ENCODE measurements at places on chromosomes 5 and 9. TPM values are rescaled to one million over a fixed set of nuclear protein-coding genes. Genes with fewer than 3 reads are reported as not detected.

DNA sequence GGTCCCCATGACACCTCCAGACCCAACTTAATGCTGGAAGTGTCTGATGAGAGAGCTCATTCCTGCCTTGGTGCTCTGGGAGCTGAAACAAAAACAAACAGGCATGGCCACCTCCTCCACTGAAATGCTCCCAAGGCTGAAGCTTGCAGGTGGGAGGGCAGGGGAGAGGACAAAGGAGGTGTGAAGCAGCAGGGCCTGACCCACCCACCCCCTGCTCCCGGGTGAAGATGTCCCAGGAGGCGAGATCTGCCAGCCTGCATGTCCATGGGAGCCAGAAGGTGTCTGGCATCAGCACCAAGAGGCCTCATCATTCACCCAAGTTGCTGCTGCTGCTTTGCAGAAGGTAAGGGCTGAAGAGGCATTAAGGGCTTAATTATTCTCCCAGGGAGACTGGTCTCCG lies 4.2 kb upstream of the CCIN start:
- DNase-seq = no peak

GRCh38 chr5:36535378-36535777 lies 71.0 kb upstream of the SLC1A3 start:
- DNase-seq = no peak

DNA sequence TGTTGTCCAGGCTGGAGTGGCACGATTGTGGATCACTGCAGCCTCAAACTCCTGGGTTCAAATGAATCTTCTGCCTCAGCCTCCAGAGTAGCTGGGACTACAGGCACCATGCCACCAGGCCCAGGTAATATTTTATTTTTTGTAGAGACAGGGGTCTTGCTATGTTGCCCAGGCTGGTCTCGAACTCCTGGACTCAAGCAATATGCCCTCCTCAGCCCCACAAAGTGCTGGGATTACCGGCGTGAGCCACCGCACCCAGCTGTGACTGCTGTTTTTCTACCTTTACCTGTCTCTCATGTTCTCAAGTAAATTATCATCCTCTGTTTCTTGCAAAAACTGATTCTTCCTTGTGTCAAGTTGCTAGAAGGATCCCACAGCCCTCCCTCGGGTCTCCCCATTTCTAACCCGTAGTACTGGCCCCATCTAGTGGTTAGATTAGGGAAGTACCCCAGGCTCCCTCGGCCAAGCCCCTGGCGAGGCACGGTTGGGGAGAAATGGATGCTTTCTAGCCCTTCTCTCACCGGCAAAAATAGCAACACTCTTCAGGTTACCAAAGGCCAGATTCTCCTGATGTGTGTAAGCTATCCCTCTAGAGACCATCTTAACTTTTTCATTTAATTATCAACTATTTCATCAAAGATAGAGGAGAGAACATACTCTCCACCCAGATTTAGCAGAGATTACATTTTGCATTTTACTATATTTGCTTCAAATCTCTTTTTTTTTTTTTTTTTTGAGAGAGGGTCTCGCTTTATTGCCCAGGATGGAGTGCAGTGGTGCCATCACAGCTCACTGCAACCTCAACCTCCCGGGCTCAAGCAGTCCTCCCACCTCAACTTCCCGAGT lies 19.2 kb upstream of the TOR1B start:
- DNase-seq = peak; percentile 83

- DNase-seq = peak; percentile 46
These were observed 926.3 kb upstream of the ARRDC3 start for GRCh38 chr5:92309336-92309991.

DNA sequence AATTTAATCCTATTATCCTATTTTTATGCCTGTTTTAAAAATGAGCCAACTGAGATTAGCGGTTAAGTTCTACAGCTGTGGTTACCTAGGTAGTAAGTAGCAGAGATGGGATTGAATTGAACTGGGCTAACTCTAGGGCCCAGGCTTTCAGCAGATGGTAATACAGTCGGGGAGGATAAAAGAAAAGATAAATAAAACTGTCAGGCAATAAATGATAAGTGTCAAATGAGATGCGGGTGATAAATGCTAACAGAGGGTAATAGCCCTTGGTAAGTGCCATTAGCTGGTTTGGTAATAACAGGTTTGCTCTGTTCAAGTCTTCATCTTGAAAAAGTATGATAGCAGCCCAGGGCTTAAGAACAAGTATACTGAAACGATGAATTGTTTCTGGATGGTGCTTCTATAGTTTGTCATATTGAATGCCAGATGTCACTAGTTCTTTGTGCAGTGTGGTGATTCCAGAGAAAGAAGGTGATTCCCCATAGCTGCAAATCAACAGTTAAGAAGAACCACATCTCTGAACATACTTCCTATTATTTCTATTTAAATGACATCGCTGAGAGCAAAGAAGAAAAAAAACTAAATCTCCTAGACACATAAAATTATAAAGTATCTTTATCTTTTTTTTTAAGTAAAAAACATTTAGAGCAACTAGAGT lies 360.8 kb upstream of the PANK3 start:
- no peak for DNase-seq

GRCh38 chr5:173495225-173495904 lies 121.1 kb downstream of the BOD1 start:
- DNase-seq = peak; percentile 58

- no peak for DNase-seq
These were observed 108.7 kb downstream of the ZDHHC21 start for GRCh38 chr9:14584571-14584970.

- no peak for DNase-seq
These were observed 41.9 kb upstream of the RNF38 start for GRCh38 chr9:36441966-36442365.

- no peak for DNase-seq
These were observed 113.3 kb upstream of the LPAR1 start for GRCh38 chr9:111151537-111151936.

DNA sequence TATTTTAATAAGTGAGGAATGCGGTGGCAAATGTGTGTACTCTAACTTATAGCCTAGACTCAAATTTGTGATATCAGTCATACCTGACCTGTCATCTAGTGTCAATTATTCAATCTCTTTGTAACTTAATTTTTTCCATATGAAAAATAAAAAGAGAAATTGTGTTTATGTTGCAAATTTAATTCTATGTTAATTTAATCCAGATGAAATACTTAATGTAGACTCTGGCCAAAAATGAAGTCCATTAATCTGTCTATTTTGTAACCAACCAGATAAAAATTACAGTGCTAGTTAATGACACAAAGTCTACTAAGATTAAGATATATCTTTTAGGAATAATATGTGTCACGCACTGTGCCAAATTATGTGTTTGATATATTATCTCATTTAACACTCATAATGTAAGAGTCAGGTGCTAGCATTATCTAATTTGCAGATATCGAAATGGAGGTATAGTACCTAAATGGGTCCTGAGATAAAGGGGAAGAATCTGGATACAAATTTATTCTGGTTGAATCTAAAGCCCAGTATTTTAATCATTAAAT lies 712.1 kb downstream of the KCTD16 start:
- no peak for DNase-seq

DNA sequence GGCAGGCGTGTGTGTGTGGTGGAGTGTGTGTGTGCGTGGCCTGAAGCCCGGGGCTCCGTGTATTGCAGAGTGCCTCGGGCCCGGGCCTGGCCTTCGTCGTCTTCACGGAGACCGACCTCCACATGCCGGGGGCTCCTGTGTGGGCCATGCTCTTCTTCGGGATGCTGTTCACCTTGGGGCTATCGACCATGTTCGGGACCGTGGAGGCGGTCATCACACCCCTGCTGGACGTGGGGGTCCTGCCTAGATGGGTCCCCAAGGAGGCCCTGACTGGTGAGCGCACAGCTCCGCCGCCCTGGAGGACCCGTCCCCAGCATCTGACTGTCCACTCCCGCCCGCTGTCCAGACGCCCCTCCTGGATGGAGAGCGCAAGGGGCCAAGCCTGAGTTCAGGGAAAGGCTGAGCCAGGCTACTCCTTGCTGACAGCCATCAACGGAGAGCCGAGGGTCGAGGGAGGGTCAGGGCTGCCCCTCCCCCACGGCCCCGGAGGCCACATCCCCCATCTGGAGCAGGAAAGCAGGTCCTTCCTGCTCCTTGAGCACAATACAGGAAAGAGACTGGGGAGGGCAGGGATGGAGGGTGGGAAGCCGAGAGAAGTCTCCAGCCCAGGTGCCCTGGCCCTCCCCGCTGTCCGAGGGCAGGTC lies 18.4 kb downstream of the SLC6A18 start:
- DNase-seq = no peak

DNA sequence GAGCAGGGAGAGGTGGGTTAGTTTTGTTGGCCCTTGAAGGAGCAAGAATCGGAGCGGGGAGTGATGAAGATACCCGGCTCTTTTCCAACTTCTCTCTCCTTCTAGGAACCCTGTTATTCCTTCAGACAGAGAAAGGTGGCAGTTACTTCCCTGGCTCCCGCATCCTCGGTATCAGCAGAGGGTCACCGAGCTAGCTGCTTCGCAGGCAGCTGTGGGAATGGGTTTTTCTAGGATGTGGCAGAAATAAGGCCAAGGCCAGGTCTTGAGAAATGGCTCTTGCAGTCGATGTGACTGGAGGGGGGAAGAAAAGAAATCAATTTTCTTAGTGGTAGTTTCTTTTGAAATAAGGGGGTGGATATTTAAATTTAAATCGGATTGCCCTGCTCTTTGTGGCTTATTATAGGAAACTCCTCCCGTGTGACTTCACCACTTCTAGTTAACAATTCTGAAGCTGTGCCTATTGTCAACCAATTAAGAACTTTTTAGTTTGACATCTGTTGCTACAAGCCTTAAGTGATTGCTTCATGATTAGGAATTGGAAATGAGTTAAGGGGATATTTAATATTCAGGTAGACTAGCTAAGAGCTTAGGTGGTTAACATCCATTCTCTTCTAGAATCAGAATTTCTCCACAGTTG lies 1.4 kb downstream of the SAP30L start:
- no peak for DNase-seq

DNA sequence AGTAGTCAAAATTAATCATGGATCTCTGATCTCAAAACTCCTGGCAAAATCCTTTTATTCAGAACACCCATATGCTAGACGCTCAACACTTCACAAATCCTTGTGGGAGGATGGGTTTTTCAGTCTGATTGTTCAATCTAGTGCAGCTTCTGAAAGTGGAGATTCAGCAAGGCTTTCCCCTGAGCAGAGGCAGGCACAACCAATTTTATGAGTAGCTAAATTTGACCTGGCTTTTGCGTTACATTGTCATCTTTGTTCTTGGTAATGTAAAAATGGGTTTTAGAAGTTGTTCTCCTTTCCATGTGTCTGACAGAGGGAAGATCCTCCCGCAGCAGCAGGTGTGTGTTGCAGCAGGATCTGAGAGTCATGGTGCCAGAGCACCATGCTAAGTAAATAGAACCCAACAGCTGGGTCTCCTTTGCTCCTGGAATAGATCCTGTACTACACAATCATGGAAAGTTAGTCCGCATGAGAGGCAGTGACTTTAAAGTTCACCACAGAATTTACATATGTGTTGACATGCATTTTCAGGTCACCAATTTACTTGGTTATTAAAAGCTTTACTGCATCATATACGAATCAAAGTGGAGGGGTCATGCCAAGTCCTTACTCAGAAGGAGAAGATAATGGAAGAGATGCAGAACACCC lies 70.1 kb upstream of the MEF2C start:
- DNase-seq = no peak

DNA sequence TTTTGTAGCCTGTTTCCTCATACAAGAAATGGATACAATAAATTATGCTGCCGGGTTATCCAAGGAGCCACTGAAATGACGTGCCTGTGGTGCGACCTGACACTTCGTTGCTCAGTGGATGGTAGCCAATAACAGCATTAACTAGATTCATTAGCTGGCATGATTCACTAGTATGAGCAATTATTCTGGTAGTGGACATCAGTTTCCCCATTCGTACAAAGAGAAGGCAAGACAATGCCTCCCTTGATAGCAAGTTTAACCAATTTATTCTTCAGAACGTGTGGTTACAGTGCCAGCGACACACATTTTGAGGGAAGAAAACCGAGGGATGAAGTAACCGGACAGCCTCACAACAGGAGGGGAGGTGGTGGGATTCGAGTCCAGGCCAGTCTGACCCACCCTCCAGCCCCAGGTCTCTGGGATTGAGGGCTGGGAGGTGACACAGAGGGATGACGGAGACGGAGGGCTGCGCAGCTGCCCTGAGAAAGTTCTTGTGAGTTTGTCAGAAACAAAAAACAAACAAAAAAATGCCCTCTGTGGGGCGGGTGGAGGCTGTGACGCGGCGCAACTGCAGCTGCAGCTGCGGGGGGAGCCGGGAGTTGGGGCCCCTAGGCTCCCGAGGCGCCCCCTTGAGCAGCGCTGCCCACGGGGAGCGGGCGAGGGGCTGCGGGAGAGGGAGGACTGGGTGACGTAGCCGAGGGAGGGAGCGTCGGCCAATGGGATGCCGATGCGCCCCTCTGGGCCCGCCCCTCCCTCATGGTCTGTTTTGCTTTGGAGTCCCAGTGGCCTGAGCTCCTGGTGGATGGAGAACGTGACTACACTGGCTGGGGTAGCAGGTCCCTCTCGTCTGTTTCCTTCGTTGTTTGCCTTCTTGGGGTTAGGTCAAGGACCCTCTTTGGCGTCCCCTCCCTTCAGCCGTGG lies 10.9 kb downstream of the LHX2 start:
- no peak for DNase-seq

DNA sequence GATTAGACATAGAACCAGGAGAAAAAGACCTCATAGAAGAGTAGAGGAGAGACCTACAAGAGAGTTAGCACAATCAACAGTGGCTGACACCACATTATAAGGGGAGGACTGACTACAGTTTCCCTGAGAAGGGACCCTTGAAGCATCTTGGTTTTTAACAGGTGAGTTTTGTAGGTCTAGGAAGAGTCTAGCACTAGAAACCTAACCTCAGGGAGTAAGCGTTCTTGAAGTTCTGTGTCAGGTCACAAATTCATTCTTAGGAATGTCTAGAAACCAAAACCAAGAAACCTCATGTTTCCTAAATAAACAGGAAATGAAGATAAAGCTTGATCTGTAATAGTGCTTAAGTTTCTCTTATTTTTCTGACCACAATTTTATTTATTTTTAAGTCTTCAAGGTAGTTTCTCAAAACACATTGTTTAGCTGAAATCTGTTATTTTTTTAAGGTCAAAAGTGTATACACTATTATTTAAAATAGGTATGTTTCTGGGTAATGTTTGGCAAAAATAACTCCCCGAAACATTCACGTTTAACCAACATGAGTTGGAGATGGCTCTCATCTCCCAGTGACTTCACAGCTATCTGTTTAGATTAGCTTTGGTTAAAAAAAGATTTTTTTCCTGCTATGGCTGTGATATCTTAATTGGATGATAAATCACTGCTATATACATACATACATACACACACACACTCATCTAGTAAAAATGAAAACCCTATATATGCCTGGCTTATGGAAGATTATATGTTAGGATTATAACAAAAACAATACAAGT lies 37.1 kb downstream of the MAP3K1 start:
- no peak for DNase-seq

LRRC19 gene
- 2.9 TPM for total RNA-seq

SLC36A1 gene
- 4.1 TPM for total RNA-seq

EFNA5 gene
- 15.2 TPM for total RNA-seq

MYOZ3 gene
- 10.4 TPM for total RNA-seq

DBN1 gene
- 83.3 TPM for total RNA-seq

SLC34A1 gene
- total RNA-seq = 2.2 TPM
